Upper lobe of right lung (tissue), 1 donor: ENCODE measurements at places on chromosomes 6 and 20. TPM values are rescaled to one million over a fixed set of nuclear protein-coding genes. Genes with fewer than 3 reads are reported as not detected.
A peak's percentile ranks its signal among the peaks of the same experiment; 100 is the strongest.

DNA sequence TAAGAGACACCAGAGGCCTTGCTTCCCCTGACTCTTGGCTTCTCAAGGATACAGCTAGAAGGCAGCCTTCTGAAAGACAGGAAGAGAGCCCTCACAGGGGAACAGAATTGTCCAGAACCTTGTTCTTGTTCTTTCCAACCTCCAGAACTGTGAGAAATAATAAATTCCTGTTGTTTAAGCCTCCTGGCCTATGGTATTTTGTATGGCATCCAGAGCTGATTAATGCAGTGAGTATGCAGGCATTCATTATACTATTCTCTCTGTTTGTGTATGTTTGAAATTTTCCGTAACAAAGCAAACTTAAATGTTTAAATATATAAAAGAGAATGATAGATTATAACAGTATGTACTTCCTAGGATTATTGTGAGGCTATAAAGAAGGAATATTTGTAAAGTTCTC, 903.4 kb upstream of the FLRT3 start:
- DNase-seq: no peak

- DNase-seq: no peak
These were observed 393.7 kb downstream of the UTRN start for GRCh38 chr6:144678844-144679243.

DNA sequence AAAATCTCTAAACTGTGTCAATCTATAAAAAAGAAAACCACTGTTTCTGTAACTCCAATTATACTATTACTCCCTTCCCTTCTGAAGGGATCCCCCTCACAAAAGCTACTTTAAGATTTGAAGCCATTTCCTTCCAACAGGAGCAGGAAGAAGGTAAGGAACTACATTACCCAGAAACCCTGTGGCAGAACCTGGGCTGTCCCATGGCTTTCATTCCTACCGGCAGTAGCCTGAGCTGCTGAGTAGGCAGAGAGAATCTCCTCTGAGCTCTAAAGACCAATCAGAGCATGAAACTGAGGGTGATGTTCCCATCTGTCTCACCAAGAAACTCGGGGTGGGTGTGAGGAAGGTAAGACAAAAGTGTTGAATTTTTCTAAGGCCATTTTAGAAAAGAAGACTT, 108.0 kb upstream of the LRFN2 start:
- no peak for DNase-seq

GRCh38 chr20:2984028-2984501, 59.4 kb upstream of the GNRH2 start:
- DNase-seq: no peak

GRCh38 chr6:169439710-169440109, 186.1 kb upstream of the THBS2 start:
- no peak for DNase-seq

DNA sequence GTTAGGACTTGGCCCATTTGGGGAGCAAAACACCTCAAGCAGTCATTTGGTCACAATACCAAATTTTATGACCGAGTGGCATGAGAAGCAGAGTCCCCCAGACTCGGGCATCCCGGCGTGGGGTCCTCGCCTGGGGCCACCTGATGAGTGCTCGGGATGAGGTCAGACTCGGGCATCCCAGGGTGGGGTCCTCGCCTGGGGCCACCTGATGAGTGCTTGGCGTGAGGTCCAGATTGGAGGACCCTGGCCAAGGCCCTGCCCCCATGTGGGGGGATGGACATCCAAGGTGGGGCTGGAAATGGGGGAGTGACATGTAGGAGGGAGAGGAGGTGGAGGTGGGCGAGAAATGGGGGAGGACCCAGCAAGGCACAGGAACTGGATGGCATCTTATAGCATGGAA, 56.1 kb upstream of the CST7 start:
- peak; percentile 61 for DNase-seq

DNA sequence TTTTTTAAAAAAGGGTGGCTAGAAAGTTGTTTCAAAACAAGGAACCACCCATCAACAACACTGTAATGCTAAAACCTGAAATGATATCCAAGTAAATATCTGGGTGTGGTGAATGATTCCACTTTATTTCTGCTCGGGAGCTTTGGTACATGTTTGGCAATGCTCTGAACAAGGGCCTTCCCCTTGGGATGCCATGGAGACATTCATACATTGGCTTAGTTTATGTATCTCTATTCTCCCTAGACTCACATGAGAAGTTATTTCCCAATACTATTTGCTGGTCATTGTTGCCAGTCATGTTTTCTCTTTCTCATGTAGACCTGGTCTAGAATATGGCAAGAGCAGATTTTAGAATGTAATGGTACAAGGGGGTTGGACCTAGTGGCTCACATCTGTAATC, 22.9 kb downstream of the ADTRP start:
- no peak for DNase-seq

GRCh38 chr6:109496036-109496772, 13.2 kb upstream of the ZBTB24 start:
- DNase-seq: no peak

GRCh38 chr20:10453241-10453640, 18.1 kb downstream of the SLX4IP start:
- DNase-seq: no peak

GRCh38 chr6:105596284-105596755, 193.4 kb upstream of the PREP start:
- no peak for DNase-seq

Gene PLCB4
- 7.9 TPM for total RNA-seq

Gene ADGB
- total RNA-seq: not detected

Gene ADGRF5
- 283 TPM for total RNA-seq

Gene KIF13A
- total RNA-seq: 59.0 TPM

Gene HLA-DQA2
- 51.7 TPM for total RNA-seq

Gene HLA-DRA
- total RNA-seq: 1,444 TPM
